ENCODE measurements at places on chromosomes 5 and 9.
A peak's percentile ranks its signal among the peaks of the same experiment; 100 is the strongest.

- H3K36me3 ChIP-seq = no peaks in the 10 kb centered on the region
- H3K4me1 ChIP-seq = no peaks in the 10 kb centered on the region
- DNase-seq = no peak
- peaks cover 3% of the 10 kb centered on the region for H3K27me3 ChIP-seq
- H3K4me3 ChIP-seq = no peak overlapping the region
Observed at GRCh38 chr9:131837836-131838235, 98.0 kb upstream of the RAPGEF1 start.

- no peak overlapping the region for H3K4me3 ChIP-seq
- no peaks in the 10 kb centered on the region for H3K27me3 ChIP-seq
- H3K4me1 ChIP-seq = no peaks in the 10 kb centered on the region
- no peak for DNase-seq
- H3K27ac ChIP-seq = no peak overlapping the region
Observed at GRCh38 chr9:74736646-74737045, 151.1 kb downstream of the TRPM6 start.

DNA sequence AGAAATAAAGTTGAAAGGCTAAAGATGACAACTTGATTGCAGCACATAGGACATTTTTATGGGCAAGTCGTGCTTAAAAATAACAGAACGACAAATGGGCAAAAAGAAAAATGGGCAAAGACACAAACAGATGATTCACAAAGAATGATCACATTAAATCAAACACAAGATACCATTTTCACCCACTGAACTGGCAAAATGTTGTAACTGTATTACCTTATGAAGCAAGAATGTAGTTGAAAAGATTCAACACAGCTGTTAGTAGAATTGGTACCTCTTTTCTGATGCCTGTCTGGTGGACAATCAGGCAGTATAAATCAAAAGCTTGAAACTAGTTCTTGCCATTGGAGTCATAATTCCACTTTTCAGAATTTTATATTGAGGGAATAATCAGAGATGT, 81.0 kb upstream of the PALM2AKAP2 start:
- no peaks in the 10 kb centered on the region for H3K27me3 ChIP-seq
- H3K4me1 ChIP-seq = no peaks in the 10 kb centered on the region
- no peak overlapping the region for H3K4me3 ChIP-seq
- no peak for DNase-seq

DNA sequence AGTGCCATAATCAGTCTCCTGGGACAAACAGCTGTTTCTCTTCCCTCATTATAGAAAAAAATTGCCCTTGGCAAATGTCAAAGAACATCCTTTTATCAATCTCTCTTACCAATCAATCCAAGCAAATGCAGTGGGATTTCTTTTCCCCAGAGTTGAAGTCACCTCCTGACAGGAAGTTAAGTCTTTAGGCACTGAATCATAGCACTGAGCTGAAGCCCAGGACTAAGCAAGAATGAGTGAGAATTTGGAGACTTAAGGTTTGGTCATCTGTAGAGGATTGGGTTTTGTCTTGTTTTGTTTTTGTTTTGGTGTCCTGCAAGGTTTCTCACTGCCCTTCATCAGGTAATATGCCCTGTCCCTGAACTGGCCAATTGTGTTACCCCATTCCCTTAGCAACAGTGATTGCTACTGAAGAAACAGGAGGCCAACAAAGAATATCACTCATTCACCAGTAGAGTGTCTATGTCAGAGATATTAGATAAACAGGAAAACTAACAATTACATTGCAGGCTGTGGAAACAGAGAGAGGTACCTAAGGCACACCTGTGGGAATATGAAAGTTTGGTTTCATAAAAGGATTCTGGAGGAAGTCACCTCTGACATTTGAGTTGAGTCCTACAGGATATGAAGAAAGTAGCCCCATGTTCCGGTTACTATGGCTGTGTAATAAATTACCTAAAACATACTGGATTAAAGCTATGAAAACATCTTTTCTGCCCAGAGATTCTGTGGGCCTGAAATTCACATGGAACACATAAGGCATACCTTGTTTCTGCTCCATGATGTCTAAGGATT, 4.5 kb upstream of the FXN start:
- no peaks in the 10 kb centered on the region for H3K36me3 ChIP-seq
- no peaks in the 10 kb centered on the region for H3K27me3 ChIP-seq
- no peak for DNase-seq
- no peak overlapping the region for H3K27ac ChIP-seq
- H3K4me3 ChIP-seq = no peak overlapping the region

- H3K4me1 ChIP-seq = peaks cover 8% of the 10 kb centered on the region
- no peak overlapping the region for H3K4me3 ChIP-seq
- H3K27ac ChIP-seq = no peak overlapping the region
- H3K27me3 ChIP-seq = no peaks in the 10 kb centered on the region
- DNase-seq = no peak
- no peaks in the 10 kb centered on the region for H3K36me3 ChIP-seq
Observed at GRCh38 chr9:27866741-27867140, 293.5 kb upstream of the C9orf72 start.

- H3K27me3 ChIP-seq = no peaks in the 10 kb centered on the region
- no peak overlapping the region for H3K4me3 ChIP-seq
- no peak overlapping the region for H3K27ac ChIP-seq
- no peaks in the 10 kb centered on the region for H3K4me1 ChIP-seq
- H3K36me3 ChIP-seq = no peaks in the 10 kb centered on the region
Observed at GRCh38 chr5:128772356-128772755, 192.9 kb upstream of the SLC27A6 start.

DNA sequence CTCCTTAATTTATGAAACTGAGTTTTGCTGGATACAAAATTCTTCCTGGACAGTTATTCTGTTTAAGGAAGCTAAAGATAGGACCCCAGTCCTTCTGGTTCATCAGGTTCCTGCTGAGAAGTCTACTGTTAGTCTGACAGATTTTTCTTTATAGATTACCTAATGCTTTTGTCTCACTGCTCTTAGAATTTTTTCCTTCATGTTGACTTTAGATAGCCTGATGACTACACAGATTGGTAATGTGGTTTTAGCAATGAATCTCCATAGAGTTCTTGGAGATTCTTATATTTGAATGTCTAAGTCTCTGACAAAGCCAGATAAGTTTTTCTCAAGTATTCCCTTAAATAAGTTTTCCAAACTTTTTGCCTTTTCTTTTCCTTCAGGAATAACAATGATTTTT, 419.7 kb downstream of the CDH10 start:
- H3K27me3 ChIP-seq = no peaks in the 10 kb centered on the region
- no peak overlapping the region for H3K4me3 ChIP-seq
- DNase-seq = no peak
- H3K27ac ChIP-seq = no peak overlapping the region
- no peaks in the 10 kb centered on the region for H3K4me1 ChIP-seq

DNA sequence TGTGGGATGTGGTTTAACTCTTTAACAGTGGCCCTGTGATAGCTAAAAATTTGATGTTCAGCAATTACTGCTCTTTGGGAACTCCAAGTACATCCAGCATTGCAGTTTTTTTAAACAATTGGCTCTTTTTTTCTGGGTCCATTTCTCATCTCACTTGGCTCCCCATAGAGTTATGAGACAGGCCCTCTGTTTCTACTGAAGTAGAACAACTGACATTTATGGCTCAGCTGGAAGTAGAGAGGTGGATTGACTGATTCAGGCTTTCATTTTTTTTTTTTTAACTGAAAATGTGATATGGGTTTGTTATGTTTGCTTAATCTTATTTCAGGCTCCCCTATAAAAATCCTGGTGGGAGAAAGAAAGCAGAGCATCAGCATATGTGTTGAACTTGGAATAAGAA, 96.6 kb upstream of the CD180 start:
- H3K27me3 ChIP-seq = no peaks in the 10 kb centered on the region
- DNase-seq = no peak
- no peak overlapping the region for H3K4me3 ChIP-seq

DNA sequence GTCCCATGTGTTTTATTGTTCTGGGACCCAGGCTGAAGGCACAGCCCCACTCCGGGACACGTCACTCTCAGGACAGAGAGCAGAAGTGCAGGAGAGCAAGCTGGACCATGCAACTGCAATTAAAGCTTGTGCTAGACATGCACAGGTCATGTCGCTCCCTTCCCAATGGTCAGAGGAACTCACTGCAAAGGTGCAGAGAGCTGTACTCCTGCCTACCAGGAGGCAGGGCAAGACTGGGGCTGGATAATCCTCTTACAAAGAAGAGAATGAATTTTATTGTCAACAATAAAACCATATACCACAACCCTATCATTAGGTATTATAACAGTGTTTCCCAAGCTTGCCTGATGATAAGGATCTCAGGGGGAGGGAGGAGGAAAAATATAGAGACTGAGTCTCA, 74.0 kb upstream of the NEK6 start:
- H3K4me1 ChIP-seq = no peaks in the 10 kb centered on the region
- H3K27ac ChIP-seq = no peak overlapping the region
- H3K4me3 ChIP-seq = no peak overlapping the region
- no peak for DNase-seq
- peaks cover 22% of the 10 kb centered on the region for H3K27me3 ChIP-seq
- no peaks in the 10 kb centered on the region for H3K36me3 ChIP-seq

- no peaks in the 10 kb centered on the region for H3K36me3 ChIP-seq
- no peak for DNase-seq
- H3K27ac ChIP-seq = no peak overlapping the region
- no peak overlapping the region for H3K4me3 ChIP-seq
- no peaks in the 10 kb centered on the region for H3K4me1 ChIP-seq
Observed at GRCh38 chr5:78756858-78757257, 108.3 kb upstream of the LHFPL2 start.

- H3K27me3 ChIP-seq = no peaks in the 10 kb centered on the region
- H3K4me1 ChIP-seq = no peaks in the 10 kb centered on the region
- no peak overlapping the region for H3K4me3 ChIP-seq
Observed at GRCh38 chr5:54146916-54147315, 163.5 kb downstream of the ARL15 start.

DNA sequence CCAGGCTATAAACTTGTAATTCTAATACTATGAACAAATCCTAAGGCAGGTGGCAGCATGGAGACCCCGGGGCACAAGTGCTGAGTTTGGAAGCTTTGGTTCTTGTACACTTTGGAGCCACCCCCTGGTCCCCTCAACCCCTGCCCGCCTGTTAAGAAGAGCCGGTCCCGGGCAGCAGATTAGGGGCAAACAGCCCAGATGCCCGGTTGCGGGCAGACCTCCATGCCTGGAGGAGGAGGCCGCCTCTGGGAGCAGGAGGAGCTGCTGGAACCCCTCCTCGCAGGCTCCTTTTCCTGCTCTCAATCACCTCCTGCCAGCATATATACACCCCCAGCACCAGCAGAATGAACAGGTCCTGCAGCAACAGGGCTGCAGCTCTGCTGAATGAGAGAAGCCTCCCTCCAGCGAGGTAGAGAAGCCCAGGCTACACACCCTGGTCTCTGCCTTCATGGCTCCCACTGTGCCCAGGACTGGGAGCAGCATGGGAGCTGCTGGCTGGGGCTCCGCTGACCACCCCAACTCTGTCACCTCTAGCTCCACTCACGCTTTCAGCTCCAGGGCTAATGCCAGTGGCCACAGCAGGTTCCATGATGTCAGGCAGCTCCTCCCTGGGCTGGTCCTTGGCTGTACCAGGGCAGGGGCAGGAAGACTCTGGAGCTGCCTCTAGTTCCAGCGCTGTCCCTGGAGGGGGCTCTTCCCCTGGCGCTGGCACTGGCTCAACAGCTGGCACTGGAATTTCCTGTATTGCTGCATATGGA, 1713.5 kb upstream of the ACO1 start:
- no peak overlapping the region for H3K27ac ChIP-seq
- DNase-seq = peak; percentile 26
- no peak overlapping the region for H3K4me3 ChIP-seq
- no peaks in the 10 kb centered on the region for H3K36me3 ChIP-seq

Data from lower lobe of right lung (tissue), 2 donors.